ENCODE measurements at places on chromosomes 2 and 18.

- DNase-seq = no peak
These were observed 93.6 kb downstream of the EPHA4 start for GRCh38 chr2:221478485-221478863.

GRCh38 chr2:126315828-126316227 is 340.1 kb upstream of the GYPC start:
- no peak for DNase-seq

DNA sequence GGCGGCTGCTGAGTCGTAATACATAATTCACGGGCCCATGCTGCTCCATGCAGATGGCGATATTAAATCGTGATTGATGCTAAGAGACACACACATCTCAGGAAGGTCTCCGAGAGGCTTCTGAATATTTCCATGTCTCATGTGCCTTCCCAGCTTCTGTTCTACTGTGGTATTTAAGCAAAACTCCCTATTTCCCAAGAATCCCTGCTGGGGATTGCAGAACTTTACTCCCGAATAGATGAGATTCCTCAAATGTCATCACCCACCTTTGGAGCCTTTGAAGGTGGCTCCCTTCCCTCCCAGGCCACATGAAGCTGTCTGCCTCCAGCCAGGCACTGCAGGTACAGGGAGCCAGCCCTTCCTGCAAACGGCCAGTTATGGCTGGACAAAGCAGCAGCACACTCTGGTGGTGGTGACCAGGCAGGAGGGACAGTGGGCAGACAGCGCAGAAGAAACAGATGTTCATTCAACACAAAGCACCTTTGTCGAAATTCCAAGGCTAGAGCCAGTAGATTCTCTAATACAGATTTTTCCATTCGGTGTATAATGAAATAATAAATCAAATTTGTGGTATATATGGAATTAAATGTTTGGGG is 14.1 kb downstream of the NRP2 start:
- DNase-seq = no peak

- no peak for DNase-seq
These were observed 133.7 kb downstream of the FBXO15 start for GRCh38 chr18:74013955-74014354.

DNA sequence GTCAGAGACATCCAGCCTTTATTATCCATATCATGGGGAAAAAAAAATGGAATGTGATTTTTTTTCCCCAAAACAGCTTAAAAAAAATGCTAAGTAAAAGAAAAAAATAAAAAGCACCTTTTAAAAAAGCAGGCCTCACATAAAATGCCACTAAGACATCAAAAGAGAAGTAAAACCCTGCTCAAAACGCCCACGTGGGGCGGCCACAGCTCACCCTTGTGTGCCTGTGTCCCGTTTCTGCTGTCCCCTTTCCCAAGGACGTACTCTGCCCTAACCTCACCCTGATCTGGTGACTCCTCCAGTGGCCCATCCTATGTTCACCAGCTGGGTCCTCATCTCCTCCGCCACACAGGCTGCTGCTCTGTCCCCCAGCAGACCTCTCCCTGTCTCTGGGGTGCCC is 125.4 kb downstream of the NEDD4L start:
- DNase-seq = no peak
